Muscle of leg (tissue), 16 donors: ENCODE measurements at places on chromosomes 1 and 21. TPM values are rescaled to one million over a fixed set of nuclear protein-coding genes. Genes with fewer than 3 reads are reported as not detected.

Gene OR2L3
- total RNA-seq: not detected

Gene LEFTY2
- total RNA-seq: 2.7 TPM

Gene TSPAN1
- total RNA-seq: not detected

Gene PLXNA2
- total RNA-seq: 17.8 TPM

Gene PLCH2
- 0.35 TPM for total RNA-seq

Gene DNAI4
- total RNA-seq: 9.2 TPM

Gene SYCP1
- not detected for total RNA-seq

Gene PDC
- not detected for total RNA-seq

Gene BARHL2
- not detected for total RNA-seq

Gene PAPPA2
- total RNA-seq: 4.2 TPM

Gene TDRD10
- total RNA-seq: 0.98 TPM

Gene CRYAA
- total RNA-seq: not detected

Gene HORMAD1
- 0.18 TPM for total RNA-seq

Gene KPRP
- not detected for total RNA-seq

Gene KCND3
- total RNA-seq: 0.84 TPM

Gene ETV3
- total RNA-seq: 9.8 TPM

Gene FAM177B
- total RNA-seq: 0.18 TPM

Gene KCNJ9
- 0.09 TPM for total RNA-seq

Gene SLC30A10
- 0.71 TPM for total RNA-seq

Gene LCE3E
- not detected for total RNA-seq

Gene HFM1
- 4.0 TPM for total RNA-seq

Gene FNDC5
- 155 TPM for total RNA-seq

Gene ENTREP3
- 4.2 TPM for total RNA-seq

Gene RHOC
- total RNA-seq: 252 TPM

Gene CNR2
- under 0.01 TPM for total RNA-seq

Gene AIM2
- total RNA-seq: 0.31 TPM

Gene CADM3
- 0.44 TPM for total RNA-seq

Gene WNT2B
- 7.8 TPM for total RNA-seq

Gene TTC3
- total RNA-seq: 202 TPM

Gene FCRLB
- total RNA-seq: 0.40 TPM

Gene OR10Z1
- not detected for total RNA-seq

Gene BLACAT1
- not detected for total RNA-seq
